ENCODE measurements at places on chromosomes 2 and 18. TPM values are rescaled to one million over a fixed set of nuclear protein-coding genes. Genes with fewer than 3 reads are reported as not detected.

GRCh38 chr18:12394428-12394827 is 13.3 kb upstream of the PRELID3A start:
- H3K36me3 ChIP-seq, result no peaks in the 10 kb centered on the region
- H3K4me1 ChIP-seq, result no peaks in the 10 kb centered on the region
- no peak overlapping the region for H3K4me3 ChIP-seq
- DNase-seq, result peak; percentile 61

The CHRNG gene
- not detected for total RNA-seq

DNA sequence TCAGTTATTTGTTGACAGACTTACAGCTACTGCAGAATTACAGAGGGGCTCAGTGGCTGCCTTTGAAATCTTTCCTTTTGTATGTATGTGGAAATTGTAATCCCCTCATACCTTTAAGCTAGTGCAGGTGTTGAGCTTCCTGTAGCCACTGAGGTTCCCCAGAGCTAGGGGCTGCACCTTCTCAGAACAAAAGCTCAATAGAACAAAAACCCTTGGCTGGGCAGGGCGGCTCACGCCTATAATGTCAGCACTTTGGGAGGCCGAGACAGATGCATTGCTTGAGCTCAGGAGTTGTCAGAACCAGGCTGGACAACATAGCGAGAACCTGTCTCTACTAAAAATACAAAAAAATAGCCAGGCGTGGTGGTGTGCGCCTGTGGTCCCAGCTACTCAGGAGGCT is 41.3 kb upstream of the CHMP1B start:
- no peaks in the 10 kb centered on the region for H3K4me1 ChIP-seq
- H3K4me3 ChIP-seq, result no peak overlapping the region
- no peaks in the 10 kb centered on the region for H3K36me3 ChIP-seq
- no peaks in the 10 kb centered on the region for H3K27me3 ChIP-seq

DNA sequence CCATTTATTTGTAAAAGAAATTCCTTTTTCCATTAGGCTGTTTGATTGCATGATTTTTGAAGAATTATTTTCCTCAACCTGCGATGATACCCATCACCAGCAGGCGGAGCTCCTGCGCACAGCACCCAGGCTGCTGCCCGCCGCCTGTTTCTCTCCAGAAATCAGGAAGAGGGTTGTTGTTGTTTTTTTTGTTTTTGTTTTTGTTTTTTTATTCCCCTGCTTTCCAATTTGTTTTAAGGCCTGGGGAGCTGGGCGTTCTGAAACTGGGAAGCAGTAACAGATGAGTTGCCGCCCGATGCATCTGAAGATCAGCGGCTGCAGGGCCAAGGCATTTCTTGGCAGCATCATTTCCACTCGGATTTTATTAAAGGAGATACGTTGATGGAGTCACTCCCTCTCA is 132.1 kb downstream of the MBP start:
- no peak overlapping the region for H3K27ac ChIP-seq
- no peaks in the 10 kb centered on the region for H3K27me3 ChIP-seq
- H3K36me3 ChIP-seq, result no peaks in the 10 kb centered on the region
- no peaks in the 10 kb centered on the region for H3K4me1 ChIP-seq

- peak overlapping the region; percentile 88 for H3K27ac ChIP-seq
- no peak for DNase-seq
- H3K36me3 ChIP-seq, result no peaks in the 10 kb centered on the region
- H3K4me1 ChIP-seq, result peaks cover 8% of the 10 kb centered on the region
Measured at GRCh38 chr2:179263015-179263414, 1.6 kb downstream of the SESTD1 start.

The SF3B1 gene
- total RNA-seq, result 252 TPM

The FAM237A gene
- total RNA-seq, result not detected

DNA sequence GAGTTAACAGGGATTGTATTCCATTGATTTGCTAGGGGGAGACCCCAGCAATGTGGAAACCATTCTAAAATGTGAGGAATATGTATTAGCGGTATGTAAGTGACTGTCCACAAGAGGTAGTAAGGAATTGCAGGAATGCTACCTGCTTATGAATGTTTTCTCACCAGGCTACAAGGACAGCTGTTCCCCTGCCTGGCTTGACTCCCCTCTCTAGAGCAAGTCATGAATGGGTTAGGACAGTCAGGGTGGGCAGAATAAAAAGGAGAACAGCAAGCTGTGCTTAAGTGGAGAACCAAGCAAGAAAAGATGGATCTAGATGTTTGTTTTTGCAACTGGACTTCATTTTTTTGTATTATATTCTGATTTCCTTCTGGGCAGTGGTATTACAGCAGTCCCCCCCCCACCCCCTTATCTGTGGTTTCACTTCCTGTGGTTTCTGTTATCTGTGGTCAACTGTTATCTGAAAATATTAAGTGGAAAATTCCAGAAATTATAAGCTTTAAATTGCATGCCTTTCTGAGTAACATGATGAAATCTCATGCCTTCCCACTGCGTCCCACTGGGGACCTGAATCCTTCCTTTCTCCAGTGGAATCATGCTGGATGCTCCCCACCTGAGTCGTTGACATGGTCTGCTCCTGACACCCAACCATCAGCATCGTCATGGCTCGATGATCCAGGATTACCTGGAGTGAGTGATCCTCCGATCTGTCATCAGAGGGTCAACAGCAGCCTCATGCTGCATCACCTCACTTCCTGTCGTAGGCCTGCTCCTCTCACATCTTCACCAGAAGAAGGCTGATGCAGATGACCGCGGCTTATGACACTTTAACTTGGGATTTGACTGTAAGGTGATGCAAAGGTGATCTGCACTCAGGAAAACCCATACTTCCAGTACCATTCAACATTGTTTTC is 52.2 kb downstream of the VAPA start:
- H3K36me3 ChIP-seq, result no peaks in the 10 kb centered on the region
- H3K27me3 ChIP-seq, result no peaks in the 10 kb centered on the region
- no peak overlapping the region for H3K27ac ChIP-seq
- DNase-seq, result no peak

The RNU2-63P gene
- total RNA-seq, result not detected

GRCh38 chr18:8018701-8019331 is 451.7 kb downstream of the PTPRM start:
- no peak for DNase-seq
- no peaks in the 10 kb centered on the region for H3K27me3 ChIP-seq
- no peaks in the 10 kb centered on the region for H3K4me1 ChIP-seq
- H3K4me3 ChIP-seq, result no peak overlapping the region
- no peak overlapping the region for H3K27ac ChIP-seq

DNA sequence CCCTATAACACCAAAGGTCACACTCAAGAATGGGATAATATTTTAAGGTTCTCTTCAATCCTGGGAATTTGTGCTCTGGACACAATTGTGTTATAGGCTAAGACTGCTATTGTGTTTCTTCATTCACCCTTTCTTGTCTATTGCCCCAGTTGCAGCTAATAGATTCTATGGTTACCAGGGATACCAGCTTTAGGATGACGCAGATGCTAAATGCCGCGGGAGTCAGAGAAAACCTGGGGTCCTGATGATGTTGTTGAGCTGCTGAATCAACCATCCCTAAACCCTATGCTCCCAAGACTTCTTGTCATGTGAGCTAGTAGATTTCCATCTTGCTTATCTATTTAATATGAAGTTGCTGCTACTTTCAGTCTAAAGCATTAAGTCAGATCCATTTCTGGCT is 5.4 kb downstream of the CRYGD start:
- H3K4me3 ChIP-seq, result no peak overlapping the region
- no peak overlapping the region for H3K27ac ChIP-seq
- no peak for DNase-seq
- no peaks in the 10 kb centered on the region for H3K4me1 ChIP-seq

DNA sequence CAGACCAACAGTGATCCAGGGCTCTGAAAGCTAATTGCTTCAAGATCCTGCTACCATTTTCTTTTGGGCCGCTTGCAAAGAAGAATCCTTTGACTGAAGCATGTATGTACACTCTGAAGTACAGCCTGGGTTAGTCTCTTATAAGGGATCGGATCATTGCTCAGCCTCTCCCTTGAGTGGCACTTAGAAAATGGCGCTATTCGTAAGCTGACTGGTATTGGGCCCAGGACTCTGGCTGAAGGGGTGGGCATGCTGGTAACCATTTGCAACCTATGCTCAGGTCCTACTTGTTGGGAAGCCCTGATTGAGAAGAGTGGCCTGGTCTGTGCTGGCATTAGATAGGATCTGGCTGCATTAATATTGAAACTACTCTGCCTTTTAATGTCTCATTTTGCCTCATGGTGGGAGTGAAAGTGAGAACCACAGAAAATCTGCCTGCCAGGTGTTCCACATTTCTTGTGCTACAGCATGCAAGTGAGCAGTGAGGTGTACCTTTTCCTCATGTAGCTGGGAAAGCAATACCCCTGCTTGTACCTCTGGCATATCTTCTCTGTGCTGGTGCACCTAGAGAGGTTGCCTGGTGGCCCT is 661 bp upstream of the MGAT5 start:
- no peak overlapping the region for H3K27ac ChIP-seq
- no peak for DNase-seq
- no peaks in the 10 kb centered on the region for H3K36me3 ChIP-seq

The UGT1A5 gene
- not detected for total RNA-seq

GRCh38 chr2:44549856-44550255 is 188.1 kb downstream of the CAMKMT start:
- H3K36me3 ChIP-seq, result no peaks in the 10 kb centered on the region
- no peak overlapping the region for H3K27ac ChIP-seq
- no peak overlapping the region for H3K4me3 ChIP-seq
- DNase-seq, result no peak
- H3K27me3 ChIP-seq, result no peaks in the 10 kb centered on the region
- no peaks in the 10 kb centered on the region for H3K4me1 ChIP-seq

The DSC1 gene
- not detected for total RNA-seq

- no peaks in the 10 kb centered on the region for H3K4me1 ChIP-seq
- no peaks in the 10 kb centered on the region for H3K36me3 ChIP-seq
- no peak for DNase-seq
- no peaks in the 10 kb centered on the region for H3K27me3 ChIP-seq
Measured at GRCh38 chr2:160076914-160077313, 14.5 kb upstream of the PLA2R1 start.

The LOXHD1 gene
- total RNA-seq, result 2.7 TPM

Data from upper lobe of right lung (tissue), 1 donor.